ENCODE measurements at places on chromosomes 13 and 19. TPM values are rescaled to one million over a fixed set of nuclear protein-coding genes. Genes with fewer than 3 reads are reported as not detected.

PRRG2 gene
- total RNA-seq = 1.9 TPM

ZFR2 gene
- 2.0 TPM for total RNA-seq

RASAL3 gene
- 1.1 TPM for total RNA-seq

DNA sequence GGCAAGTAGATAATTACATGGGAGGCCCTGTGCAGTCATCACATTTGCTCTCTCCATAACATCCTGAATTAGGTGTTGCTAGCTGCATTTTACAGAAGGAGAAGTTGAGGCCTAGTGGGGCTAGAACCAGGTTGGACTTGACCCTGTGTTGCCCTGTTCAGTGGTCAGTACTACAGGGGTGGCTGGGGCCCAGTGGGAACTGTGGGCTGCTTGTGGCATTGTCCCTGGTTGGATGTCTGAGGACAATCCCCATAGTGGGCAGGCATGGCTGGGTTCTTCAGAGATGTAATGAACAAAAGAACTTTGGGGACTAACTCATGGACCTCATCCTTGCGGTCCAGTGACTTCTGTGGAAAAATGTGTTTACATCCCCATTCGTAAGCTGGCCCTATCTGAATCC is 38.9 kb downstream of the MTUS2 start:
- no peaks in the 10 kb centered on the region for H3K27me3 ChIP-seq
- no peak for DNase-seq
- no peaks in the 10 kb centered on the region for H3K36me3 ChIP-seq
- H3K4me3 ChIP-seq = no peak overlapping the region
- H3K4me1 ChIP-seq = no peaks in the 10 kb centered on the region
- no peak overlapping the region for H3K27ac ChIP-seq

GRCh38 chr19:48445256-48445605 is 552 bp upstream of the GRWD1 start:
- H3K36me3 ChIP-seq = peaks cover 35% of the 10 kb centered on the region
- H3K27me3 ChIP-seq = no peaks in the 10 kb centered on the region
- peak overlapping the region; percentile 94 for H3K4me3 ChIP-seq
- H3K4me1 ChIP-seq = peaks cover 13% of the 10 kb centered on the region

DNA sequence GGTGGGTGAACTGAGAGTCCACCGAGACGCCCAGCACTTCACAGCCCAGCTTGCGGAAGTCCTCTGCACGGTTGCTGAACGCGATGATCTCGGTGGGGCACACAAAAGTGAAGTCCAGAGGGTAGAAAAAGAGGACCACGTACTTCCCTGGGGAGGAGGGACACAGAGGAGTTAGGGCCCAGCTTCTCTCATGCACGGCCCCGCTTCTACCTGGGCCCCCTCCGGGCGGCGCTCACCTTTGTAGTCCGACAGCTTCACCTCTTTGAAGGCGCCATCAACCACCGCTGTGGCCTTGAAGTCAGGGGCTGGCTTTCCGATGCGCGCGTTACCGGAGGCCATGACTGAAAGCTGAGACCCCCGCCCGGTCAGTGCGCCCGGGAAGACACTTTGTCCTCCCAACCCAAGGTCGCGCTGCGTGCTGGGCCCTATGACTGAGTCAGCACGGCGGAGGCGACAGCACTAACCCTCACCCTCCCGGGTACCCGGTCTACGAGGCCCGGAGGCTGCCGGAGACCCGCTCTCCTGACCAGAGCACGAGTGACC is 606 bp downstream of the PRDX2 start:
- H3K36me3 ChIP-seq = peaks cover 20% of the 10 kb centered on the region
- H3K27ac ChIP-seq = peak overlapping the region; percentile 87
- H3K4me1 ChIP-seq = peaks cover 17% of the 10 kb centered on the region
- H3K27me3 ChIP-seq = no peaks in the 10 kb centered on the region
- no peak for DNase-seq

DNA sequence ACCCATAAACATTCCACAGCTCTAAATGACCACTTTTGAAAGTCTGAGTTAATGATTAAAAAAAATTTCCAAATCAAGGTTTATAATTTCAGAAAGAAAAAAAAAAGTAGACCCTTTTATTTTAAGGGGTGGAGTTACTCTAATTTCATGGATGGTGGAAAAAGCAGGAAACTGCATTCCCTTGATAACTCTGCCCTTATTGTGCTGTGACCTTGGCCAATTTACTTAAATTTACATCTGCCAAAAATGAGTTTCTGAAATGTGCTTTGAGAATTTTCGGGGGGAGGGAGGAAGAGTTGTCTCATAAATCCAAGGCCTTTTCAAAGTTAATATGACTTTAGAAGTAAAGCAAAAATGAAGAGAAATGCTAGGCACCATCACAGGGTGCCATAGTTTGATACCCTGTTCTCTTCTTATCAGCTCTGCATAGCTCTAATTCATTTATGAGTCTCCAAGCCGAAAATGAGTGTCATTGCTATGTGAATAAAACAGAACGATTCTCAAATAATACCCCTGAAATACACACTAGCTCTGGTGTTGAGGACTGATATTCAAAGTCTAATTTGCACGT is 367.0 kb downstream of the DACH1 start:
- peaks cover 3% of the 10 kb centered on the region for H3K27me3 ChIP-seq
- no peak overlapping the region for H3K4me3 ChIP-seq
- H3K36me3 ChIP-seq = no peaks in the 10 kb centered on the region
- H3K4me1 ChIP-seq = no peaks in the 10 kb centered on the region

DNA sequence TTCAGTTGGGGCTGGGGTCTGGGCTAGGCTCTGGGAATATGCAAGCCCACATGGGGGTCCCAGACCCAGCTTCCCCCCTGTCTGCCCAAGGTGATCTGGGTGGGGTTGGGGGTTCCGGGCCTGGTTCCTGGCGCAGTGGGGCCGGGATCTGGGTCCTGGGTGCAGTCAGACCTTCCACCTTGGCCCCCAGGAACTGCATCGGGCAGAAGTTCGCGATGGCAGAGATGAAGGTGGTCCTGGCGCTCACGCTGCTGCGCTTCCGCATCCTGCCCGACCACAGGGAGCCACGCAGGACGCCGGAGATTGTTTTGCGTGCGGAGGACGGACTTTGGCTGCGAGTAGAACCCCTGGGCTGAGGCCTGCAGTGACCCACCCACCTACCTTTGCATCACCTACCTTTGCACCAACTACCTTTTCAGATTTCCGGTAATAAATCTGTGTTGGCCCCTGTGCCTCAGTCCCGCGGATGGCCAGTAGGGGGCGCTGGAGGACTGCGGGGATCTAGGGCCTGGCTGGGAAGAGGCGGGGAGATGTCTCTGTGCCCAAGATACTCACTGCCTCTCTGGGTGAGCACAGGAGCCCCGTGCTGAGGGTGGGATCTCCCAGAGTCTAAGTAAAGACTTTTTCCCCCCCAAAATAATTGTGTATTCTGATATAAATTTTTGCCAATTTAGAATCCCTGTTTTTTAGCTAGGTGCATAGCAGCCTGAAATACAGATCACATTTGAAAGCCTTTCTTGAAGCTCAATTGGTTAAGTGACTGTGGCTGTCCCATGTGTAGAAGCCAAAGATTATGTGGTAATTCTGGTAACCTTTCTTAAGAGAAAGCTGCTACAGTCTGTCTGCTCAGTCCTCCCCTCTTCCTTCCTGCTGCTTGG is 11.5 kb upstream of the CYP4F3 start:
- peak; percentile 74 for DNase-seq
- no peaks in the 10 kb centered on the region for H3K4me1 ChIP-seq
- H3K27me3 ChIP-seq = no peaks in the 10 kb centered on the region
- H3K36me3 ChIP-seq = no peaks in the 10 kb centered on the region
- no peak overlapping the region for H3K27ac ChIP-seq

- no peak overlapping the region for H3K4me3 ChIP-seq
- peaks cover 37% of the 10 kb centered on the region for H3K4me1 ChIP-seq
- no peak for DNase-seq
- no peaks in the 10 kb centered on the region for H3K36me3 ChIP-seq
- no peaks in the 10 kb centered on the region for H3K27me3 ChIP-seq
- peak overlapping the region; percentile 68 for H3K27ac ChIP-seq
These were observed 403.6 kb downstream of the SPRY2 start for GRCh38 chr13:79937311-79937710.

All from A673 (cell line).